ENCODE measurements at places on chromosomes 2 and 18.

- no peak for DNase-seq
These were observed 84.1 kb upstream of the SLC8A1 start for GRCh38 chr2:40535972-40536371.

GRCh38 chr2:95073856-95074662 lies 47.5 kb downstream of the MRPS5 start:
- DNase-seq = no peak

DNA sequence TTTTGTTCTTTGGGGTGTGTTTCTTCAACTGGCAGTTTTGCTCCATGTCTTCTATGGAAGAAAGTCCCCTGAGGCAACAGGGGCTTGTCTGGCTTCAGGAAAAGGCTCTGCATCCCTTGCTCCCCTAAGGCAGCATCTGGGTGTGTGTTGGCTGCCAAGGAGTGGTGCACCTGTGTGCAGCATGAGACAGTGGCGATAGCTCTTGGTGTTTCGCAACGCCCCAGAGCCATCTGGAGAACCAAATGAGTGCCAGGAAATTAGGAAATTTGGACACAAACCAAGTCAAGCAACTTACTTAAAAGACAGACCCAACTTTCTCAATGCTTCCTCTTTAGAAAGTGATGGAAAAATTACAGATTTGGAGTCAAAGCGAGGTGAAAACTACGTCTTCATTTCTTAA lies 1044.4 kb upstream of the CNTNAP5 start:
- DNase-seq = peak; percentile 23

DNA sequence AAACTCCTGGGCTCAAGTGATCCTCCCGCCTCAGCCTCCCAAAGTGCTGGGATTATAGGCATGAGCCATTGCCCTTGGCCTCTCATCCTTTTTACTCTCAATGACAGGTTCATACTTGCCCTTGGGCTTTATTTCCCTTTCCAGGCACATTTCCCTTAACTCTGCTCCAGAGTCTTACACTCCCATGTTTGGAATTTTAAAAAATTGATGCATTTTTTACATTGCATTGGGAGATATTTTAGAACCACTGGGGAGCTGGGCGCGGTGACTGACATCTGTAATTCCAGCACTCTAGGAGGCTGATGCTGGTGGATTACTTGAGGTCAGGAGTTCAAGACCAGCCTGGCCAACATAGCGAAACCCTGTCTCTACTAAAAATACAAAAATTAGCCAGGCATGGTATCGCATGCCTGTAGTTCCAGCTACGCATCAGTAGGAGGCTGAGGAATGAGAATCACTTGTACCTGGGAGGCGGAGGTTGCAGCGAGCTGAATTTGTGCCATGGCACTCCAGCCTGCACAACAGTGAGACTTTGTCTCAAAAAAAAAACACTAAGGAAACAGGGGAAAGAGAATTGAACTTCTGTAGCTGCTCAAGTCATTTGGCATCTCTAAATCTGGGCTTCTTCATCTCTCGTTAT lies 18.2 kb downstream of the TGIF1 start:
- DNase-seq = no peak

GRCh38 chr2:36650031-36650829 lies 46.3 kb upstream of the VIT start:
- DNase-seq = peak; percentile 89

All from HT1080 (cell line).